Type B pancreatic cell (in vitro differentiated cells): ENCODE measurements at places on chromosomes 12 and 14. TPM values are rescaled to one million over a fixed set of nuclear protein-coding genes. Genes with fewer than 3 reads are reported as not detected.
A peak's percentile ranks its signal among the peaks of the same experiment; 100 is the strongest.

GRCh38 chr12:111656016-111656415 is 29.7 kb downstream of the BRAP start:
- no peaks in the 10 kb centered on the region for H3K4me1 ChIP-seq
- no peaks in the 10 kb centered on the region for H3K27me3 ChIP-seq
- no peak overlapping the region for H3K27ac ChIP-seq
- no peak for DNase-seq
- peaks cover 20% of the 10 kb centered on the region for H3K36me3 ChIP-seq
- no peak overlapping the region for H3K4me3 ChIP-seq

DNA sequence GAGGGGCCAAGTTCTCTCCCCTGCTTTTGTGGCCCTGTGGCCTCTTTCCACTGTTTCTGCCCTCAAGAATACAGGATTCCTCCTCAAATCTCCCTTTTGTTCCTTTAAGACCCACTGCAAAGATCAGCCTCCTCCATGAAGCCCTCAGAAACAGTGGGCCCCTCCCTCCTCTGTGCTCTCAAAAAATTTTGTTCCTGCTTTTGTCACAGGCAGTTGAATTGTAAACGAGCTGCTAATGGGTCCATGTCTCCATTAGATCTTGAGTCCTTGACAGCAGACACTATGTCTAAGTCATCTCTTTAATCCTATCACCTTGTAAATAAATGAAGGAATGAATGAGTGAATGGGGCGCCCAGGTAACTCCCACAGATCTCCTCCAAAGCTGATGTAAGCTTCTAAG is 175.2 kb downstream of the ESRRB start:
- H3K27ac ChIP-seq = no peak overlapping the region
- no peak for DNase-seq
- H3K27me3 ChIP-seq = peaks cover 5% of the 10 kb centered on the region
- peaks cover 16% of the 10 kb centered on the region for H3K4me1 ChIP-seq

The GPR65 gene
- total RNA-seq = not detected in 2 replicates

The CLECL1 gene
- not detected in 2 replicates for total RNA-seq

The VWF gene
- 0.70 and 1.3 TPM in 2 replicates for total RNA-seq

DNA sequence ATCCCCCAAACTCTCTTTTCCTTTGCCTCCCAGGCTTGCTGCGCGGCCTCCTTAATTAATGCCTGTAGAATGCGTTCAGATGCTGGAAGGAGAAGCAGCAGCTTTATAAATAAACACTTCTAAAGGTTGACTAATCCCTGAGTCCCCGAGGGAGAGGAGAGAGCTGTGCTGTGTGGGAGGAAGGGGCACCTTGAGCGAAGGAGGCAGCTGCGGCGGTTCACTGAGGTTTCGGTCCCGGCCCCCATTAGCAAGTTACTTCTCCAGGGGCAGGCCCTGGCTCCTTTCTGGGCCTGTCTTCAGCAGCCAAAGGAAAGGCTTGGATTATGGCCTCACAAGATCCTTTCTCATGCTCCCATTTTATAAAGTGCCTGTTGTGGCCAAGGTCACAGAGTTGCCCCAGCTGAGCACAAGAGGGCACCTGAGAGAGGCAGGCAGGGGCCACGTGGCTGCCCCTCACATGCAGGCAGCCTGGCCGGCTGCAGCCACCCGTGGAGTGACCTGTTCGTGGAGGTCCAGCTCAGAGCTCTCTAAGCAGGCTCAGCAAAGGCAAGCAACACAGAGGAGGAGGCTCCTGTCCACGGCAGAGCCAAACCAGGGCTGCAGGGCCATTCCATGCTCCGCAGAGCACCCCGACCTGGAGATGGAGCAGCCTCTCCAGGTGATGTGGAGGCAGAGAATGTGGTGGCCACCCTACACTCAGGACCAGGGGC is 15.0 kb upstream of the CACNA2D4 start:
- H3K4me3 ChIP-seq = no peak overlapping the region
- no peak overlapping the region for H3K27ac ChIP-seq
- peaks cover 23% of the 10 kb centered on the region for H3K27me3 ChIP-seq
- DNase-seq = peak; percentile 53
- peaks cover 4% of the 10 kb centered on the region for H3K36me3 ChIP-seq
- H3K4me1 ChIP-seq = peaks cover 8% of the 10 kb centered on the region

DNA sequence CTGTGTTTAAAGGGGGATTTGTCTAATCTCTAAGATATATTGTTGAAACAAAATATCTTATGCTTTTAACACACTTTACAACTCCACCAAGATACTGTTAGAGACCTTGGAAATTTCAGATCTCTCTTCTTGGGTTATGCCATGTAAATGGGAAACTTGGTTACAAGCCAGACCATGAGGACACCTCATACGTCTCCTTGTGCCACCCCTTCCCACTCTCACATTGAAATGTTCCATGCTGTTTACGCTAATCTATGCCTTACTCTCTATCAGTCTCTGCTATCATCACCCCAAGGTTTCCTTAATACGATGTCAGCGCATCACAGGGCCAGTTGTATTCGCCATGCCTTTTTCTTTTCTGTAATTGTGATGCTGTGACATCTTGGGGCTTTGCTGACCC is 13.4 kb upstream of the DEGS2 start:
- H3K27me3 ChIP-seq = peaks cover 15% of the 10 kb centered on the region
- peak overlapping the region; percentile 57 for H3K27ac ChIP-seq
- DNase-seq = no peak
- no peak overlapping the region for H3K4me3 ChIP-seq
- H3K36me3 ChIP-seq = no peaks in the 10 kb centered on the region

DNA sequence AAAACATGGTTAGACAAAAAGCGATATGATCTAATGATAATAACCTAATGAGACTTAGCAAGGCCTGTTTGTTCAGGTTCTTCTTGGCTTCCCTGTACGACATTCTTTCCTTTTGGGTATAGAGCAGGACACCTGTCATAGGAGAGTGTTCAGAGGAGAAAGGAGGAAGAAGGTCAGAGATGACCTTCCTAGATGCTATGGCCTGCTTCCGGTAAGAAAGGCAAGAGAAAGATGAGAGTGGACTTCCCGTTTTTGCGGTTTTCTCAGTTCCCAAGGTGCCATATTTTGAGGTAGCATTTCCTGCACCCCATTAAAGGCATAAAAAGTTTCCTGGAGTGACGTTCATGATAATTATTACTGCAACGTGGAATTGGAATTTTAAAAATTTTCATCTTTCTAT is 8.7 kb downstream of the CLEC4E start:
- no peaks in the 10 kb centered on the region for H3K36me3 ChIP-seq
- no peaks in the 10 kb centered on the region for H3K4me1 ChIP-seq
- DNase-seq = no peak
- peaks cover 18% of the 10 kb centered on the region for H3K27me3 ChIP-seq
- no peak overlapping the region for H3K4me3 ChIP-seq

GRCh38 chr12:131323879-131324278 is 370.2 kb downstream of the ADGRD1 start:
- no peak overlapping the region for H3K27ac ChIP-seq
- no peak overlapping the region for H3K4me3 ChIP-seq
- no peaks in the 10 kb centered on the region for H3K36me3 ChIP-seq
- peaks cover 12% of the 10 kb centered on the region for H3K27me3 ChIP-seq
- no peaks in the 10 kb centered on the region for H3K4me1 ChIP-seq
- no peak for DNase-seq

The DACT1 gene
- total RNA-seq = 5.2 and 29.7 TPM in 2 replicates

GRCh38 chr14:54446161-54446693 is 5.1 kb upstream of the CNIH1 start:
- DNase-seq = no peak
- H3K36me3 ChIP-seq = no peaks in the 10 kb centered on the region
- peak overlapping the region; percentile 57 for H3K4me3 ChIP-seq
- peaks cover 53% of the 10 kb centered on the region for H3K4me1 ChIP-seq

DNA sequence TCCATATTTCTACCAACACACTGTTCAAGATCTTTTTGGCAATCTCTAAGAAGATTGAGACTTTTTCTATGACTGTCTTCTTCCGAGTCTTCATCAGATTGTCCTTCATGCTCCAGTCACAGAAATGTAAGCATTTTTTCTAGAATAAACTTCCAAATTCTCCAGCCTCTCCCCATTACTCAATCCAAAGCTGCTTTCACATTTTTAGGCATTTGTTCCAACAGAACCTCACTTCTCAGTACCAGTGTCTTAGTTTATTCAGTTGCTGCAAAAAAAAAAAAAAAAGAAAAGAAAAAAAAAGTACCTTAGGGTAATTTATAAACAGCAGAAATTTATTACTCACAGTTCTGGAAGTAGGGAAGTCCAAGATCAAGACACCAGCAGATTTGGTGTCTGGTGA is 290.8 kb upstream of the NOVA1 start:
- no peaks in the 10 kb centered on the region for H3K27me3 ChIP-seq
- no peak for DNase-seq
- no peak overlapping the region for H3K27ac ChIP-seq
- H3K36me3 ChIP-seq = no peaks in the 10 kb centered on the region

GRCh38 chr12:92554158-92555073 is 148.4 kb upstream of the PLEKHG7 start:
- H3K27ac ChIP-seq = no peak overlapping the region
- no peaks in the 10 kb centered on the region for H3K36me3 ChIP-seq
- DNase-seq = no peak

DNA sequence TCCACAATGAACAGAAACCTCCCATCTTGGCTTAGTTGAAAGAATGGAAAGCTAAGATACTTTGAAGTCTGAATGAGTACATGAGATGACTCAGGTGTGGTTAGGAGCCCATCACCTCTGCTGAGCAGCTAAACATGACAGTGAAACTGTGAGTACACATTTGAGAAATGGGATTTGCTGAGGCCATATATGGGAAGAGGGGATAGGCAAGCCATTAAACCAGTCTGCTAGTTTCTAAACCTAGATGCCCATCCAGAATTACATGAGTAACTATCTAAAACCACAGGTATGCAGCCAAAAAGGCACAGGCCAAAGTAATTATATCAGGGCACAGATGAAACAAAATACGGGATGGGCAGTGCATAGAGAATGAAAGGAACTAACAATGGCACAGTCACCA is 41.2 kb downstream of the NKX2-1 start:
- H3K27me3 ChIP-seq = peaks cover 73% of the 10 kb centered on the region
- no peaks in the 10 kb centered on the region for H3K36me3 ChIP-seq
- no peak overlapping the region for H3K4me3 ChIP-seq
- no peak overlapping the region for H3K27ac ChIP-seq
- H3K4me1 ChIP-seq = no peaks in the 10 kb centered on the region

- H3K27me3 ChIP-seq = peaks cover 16% of the 10 kb centered on the region
- H3K4me1 ChIP-seq = no peaks in the 10 kb centered on the region
- no peaks in the 10 kb centered on the region for H3K36me3 ChIP-seq
- no peak for DNase-seq
- no peak within 1 kb of the TSS for H3K4me3 ChIP-seq
These were observed at the start of gene AICDA for GRCh38 chr12:8612629-8613028. TSS of gene AICDA (minus strand) at chr12:8612859. CDS start at chr12:8612767, 92 bp downstream.

The MUCL1 gene
- total RNA-seq = not detected in 2 replicates

DNA sequence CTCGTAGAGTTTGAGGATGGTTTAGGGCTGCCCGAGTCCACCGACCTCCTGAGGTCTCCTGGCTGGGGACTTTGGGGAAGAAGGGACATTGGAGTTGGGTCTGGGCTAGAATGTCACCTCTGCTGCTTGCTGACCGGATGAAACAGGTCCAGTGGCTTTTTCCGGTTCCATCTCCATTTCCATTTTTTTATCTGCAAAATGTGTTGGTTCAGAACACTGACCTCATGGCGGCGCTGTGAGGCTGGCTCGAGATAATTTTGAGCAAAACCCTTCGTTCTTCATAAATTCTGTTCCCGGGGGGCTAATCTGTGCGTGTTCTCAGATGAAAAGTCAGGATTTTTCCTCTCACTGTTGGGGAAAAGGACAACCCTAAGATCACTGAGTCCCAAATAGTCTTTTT is 11.7 kb upstream of the MYL2 start:
- peaks cover 15% of the 10 kb centered on the region for H3K27me3 ChIP-seq
- no peak overlapping the region for H3K4me3 ChIP-seq
- no peak overlapping the region for H3K27ac ChIP-seq
- H3K36me3 ChIP-seq = no peaks in the 10 kb centered on the region
- no peak for DNase-seq

DNA sequence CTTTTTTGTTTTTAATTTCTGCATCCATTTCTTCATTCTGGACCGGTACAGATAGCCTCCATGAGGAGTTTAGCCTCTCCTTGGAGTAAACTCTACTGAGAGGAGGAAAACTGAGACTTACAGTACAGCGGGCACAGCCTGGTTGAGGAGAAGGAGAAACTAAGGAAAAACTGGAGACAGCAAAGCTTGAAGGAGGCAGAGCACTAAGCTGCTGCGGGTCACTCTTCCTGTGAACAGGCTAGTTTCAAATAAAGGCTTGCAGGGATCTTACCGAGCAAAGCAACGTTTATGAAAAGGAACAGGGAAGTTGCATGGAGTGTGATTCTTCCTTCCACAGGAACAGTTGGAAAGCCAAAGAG is 348 bp upstream of the SSTR1 start:
- H3K27ac ChIP-seq = peak overlapping the region; percentile 77
- H3K4me3 ChIP-seq = peak overlapping the region; percentile 88
- peaks cover 5% of the 10 kb centered on the region for H3K36me3 ChIP-seq
- peaks cover 10% of the 10 kb centered on the region for H3K4me1 ChIP-seq
- DNase-seq = no peak
- peaks cover 80% of the 10 kb centered on the region for H3K27me3 ChIP-seq

GRCh38 chr12:105935981-105936380 is 202.8 kb downstream of the NUAK1 start:
- no peak for DNase-seq
- no peaks in the 10 kb centered on the region for H3K36me3 ChIP-seq
- H3K27me3 ChIP-seq = peaks cover 14% of the 10 kb centered on the region
- no peaks in the 10 kb centered on the region for H3K4me1 ChIP-seq
- no peak overlapping the region for H3K27ac ChIP-seq
- H3K4me3 ChIP-seq = no peak overlapping the region

GRCh38 chr14:90277581-90278198 is 21.3 kb downstream of the PSMC1 start:
- no peak overlapping the region for H3K27ac ChIP-seq
- H3K4me1 ChIP-seq = no peaks in the 10 kb centered on the region
- H3K27me3 ChIP-seq = no peaks in the 10 kb centered on the region
- H3K36me3 ChIP-seq = peaks cover 10% of the 10 kb centered on the region
- no peak for DNase-seq
- H3K4me3 ChIP-seq = no peak overlapping the region

DNA sequence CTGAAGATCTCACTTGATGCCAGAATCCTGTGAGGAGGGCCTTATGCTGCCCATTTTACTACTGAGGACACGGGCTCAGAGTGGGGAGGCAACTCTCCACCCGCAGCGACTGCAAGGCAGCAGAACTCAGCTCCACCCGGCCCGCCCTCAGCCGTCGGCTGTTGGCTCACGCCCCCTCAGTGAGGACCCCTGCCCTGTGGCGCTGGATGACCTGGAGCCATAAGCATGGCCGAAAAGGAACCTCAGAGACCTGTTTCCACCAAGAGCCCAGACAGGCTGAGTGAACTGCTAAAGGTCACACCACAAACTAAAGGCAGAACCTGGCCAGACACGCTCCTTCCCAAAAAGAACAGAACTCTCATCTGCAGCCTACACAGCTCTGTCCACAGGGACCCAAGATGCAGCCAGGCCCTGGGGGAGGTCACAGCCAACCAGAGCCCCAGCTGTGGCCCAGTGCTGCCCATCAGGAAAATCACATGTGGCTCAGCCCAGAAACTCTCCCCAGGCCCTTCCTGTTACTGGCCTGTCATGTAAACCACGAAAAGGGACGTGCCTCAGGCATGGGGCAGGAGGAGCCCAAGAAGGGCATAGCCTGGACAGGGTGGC is 32.8 kb downstream of the CCNK start:
- no peaks in the 10 kb centered on the region for H3K36me3 ChIP-seq
- DNase-seq = no peak
- no peak overlapping the region for H3K4me3 ChIP-seq
- H3K4me1 ChIP-seq = peaks cover 5% of the 10 kb centered on the region
- H3K27me3 ChIP-seq = no peaks in the 10 kb centered on the region

GRCh38 chr12:15977999-15978951 is 67.1 kb downstream of the DERA start:
- H3K4me1 ChIP-seq = no peaks in the 10 kb centered on the region
- peaks cover 46% of the 10 kb centered on the region for H3K36me3 ChIP-seq
- H3K27ac ChIP-seq = peak overlapping the region; percentile 40
- no peak overlapping the region for H3K4me3 ChIP-seq
- no peak for DNase-seq

The CCDC197 gene
- total RNA-seq = not detected in 2 replicates

The MORN3 gene
- total RNA-seq = 0.80 and 0.83 TPM in 2 replicates

The ZDHHC22 gene
- 0.24 TPM in 1 of 2 replicates, not detected in the other for total RNA-seq
